Right cardiac atrium (tissue), 5 donors: ENCODE measurements at places on chromosomes 2 and 18. TPM values are rescaled to one million over a fixed set of nuclear protein-coding genes. Genes with fewer than 3 reads are reported as not detected.

DNA sequence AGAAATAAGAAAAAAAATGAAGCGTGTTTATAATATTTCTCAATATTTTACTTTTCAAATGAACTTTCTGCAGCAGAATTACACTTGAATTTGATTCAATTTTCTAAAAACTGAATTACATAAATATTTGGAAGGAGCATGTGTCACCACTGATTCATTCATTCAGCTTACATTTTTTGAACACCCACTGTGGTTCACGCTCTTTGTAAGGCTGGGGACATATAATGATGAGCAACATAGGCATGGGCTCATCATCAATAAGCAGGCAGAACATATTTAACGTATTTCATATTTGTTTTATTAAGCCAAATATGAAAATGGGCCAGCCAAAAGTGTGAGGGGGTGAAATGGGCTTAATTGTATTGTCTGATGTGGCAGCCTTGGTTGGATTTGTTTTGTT is 209.1 kb downstream of the CTNNA2 start:
- DNase-seq, result no peak

- DNase-seq, result peak; percentile 83
Measured at GRCh38 chr2:127094509-127095366, 12.2 kb downstream of the BIN1 start.

- DNase-seq, result peak; percentile 79
Measured at GRCh38 chr18:76405681-76406356, 89.2 kb downstream of the ZNF516 start.

DNA sequence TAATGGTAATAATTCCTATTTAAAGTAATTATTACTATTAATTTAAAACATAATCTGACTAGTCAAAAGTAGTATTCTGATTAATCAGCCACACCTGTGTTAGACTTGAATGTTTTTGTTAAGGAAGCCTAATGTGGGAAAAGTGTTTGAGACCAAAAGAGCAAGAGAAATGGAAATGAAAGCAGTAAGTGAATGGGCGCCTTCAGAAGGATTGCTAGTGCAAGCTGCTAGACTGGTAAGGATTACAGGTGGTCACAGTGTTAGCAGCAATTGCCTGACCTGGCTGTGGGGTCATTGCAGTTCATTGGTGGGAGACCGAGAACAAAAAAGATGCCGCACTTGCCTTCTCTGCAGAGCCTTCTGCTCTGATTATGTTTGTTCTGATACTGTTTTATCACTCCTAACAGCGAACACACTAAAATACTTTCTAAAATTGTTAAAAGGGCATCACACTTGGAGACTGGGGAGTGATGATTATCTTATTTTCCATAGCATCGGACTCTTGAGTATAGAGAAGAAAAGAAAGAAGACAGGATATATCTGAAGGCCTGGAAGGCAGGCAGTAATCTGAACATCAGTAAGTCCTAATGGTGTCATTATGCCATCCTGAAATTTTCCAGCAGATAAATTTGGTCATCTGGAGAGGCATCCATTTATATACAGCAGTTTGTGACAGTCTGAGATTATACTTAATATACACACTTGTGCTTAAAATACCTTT is 5.8 kb downstream of the SOCS6 start:
- no peak for DNase-seq

DNA sequence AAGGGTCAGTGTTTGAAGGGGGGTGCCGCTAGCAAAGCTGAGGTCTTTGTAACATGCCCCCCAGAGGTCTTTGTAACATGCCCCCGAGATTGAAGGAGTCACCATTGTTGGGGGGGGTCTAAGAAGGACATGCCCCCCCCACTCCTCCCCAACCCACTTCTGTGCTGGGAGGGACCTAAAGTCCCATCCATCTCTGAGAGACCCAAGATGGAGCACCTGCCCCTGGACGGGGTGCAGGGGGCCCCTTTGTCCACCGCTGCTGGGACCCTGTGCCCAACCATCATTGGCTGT is 5.9 kb upstream of the ASIC4 start:
- no peak for DNase-seq

GRCh38 chr2:147416099-147416498 is 428.7 kb upstream of the ACVR2A start:
- no peak for DNase-seq

The NPHP1 gene
- polyA plus RNA-seq, result 4.9 TPM

DNA sequence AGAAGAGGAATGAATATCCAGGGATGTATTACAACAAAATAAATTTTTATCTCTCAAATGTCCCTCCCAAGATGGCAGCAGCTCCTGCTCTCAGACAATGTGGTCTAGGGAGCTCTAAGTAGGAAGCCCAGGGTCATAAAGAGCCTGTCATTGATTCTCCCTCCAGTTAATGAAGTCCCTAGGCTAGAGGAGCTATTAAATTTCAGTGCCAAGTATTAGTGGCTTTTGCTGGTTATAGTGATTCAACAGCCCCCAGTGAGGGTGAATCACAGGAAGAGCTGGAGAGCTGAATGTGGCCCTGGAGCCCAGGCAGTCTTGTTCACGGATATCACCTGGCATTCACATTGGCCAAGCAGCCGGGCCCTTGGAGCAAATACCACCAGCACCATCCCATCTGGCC is 109.8 kb upstream of the YPEL5 start:
- DNase-seq, result no peak

The SLC16A14 gene
- polyA plus RNA-seq, result 1.6 TPM

DNA sequence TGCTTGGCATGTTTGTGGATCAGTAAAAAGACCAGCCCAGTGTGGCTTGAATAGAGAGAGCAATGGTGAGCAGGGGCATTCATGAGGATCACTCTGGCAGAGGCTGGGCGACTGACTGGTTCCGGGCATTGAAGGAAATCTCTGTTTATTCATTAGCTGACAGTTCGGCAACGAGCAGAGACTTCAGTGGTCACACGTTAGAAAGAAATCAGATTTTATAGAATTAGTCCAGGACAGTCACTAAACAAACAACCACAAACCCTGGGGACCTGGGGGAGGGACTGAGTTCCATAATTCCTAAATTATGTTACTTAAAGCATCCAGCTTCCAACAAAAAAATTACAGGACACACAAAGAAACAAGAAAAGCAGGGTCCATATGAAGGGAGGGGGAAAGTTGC is 72.5 kb downstream of the NOL10 start:
- no peak for DNase-seq

DNA sequence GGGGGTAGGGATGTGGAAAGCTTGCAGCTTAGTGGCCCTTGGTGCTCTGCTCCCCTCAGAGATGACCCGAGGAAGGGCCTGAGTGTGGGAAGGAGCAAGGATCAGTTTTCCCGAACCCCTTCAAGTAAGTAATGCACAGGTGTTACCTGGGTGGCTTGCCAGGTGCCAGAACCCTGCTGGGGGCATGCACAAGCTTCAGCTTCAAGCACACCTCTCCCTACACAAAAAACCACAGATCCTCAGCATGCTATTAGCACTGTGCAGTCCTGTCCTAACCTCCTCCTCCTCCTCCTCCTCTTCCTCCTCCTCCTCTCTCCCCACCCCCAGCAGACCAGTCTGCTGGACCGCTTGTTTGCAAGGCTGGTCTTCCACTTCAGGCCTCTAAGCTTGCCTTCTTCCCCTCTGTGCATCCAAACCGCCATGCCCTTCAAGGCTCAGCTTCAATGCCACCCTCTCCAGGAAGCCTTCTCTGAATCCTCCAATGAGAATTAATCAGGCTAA is 114.8 kb downstream of the ACAA2 start:
- DNase-seq, result no peak

DNA sequence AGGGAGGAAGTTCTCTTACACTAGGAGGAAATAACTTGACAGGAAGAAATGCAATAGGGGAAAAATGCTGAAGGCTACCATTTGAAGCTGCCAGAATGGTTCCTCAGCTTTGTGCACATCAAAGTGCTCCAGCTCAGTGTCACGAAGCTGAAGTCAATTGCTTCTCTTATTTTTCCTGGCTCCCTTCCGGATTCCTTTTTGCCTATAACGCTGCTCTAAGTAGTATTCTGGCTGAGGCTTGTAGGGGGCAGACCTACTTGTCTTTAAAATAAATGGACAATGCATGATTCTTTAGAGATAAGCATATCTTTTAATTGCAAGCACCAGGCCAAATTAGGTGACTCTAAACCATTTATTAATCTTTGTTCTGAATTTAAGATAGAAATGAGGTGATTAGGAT is 60.3 kb upstream of the SCN1A start:
- DNase-seq, result no peak

- peak; percentile 54 for DNase-seq
Measured at GRCh38 chr2:204860274-204860673, 315.0 kb downstream of the PARD3B start.

The UGT1A3 gene
- polyA plus RNA-seq, result not detected

DNA sequence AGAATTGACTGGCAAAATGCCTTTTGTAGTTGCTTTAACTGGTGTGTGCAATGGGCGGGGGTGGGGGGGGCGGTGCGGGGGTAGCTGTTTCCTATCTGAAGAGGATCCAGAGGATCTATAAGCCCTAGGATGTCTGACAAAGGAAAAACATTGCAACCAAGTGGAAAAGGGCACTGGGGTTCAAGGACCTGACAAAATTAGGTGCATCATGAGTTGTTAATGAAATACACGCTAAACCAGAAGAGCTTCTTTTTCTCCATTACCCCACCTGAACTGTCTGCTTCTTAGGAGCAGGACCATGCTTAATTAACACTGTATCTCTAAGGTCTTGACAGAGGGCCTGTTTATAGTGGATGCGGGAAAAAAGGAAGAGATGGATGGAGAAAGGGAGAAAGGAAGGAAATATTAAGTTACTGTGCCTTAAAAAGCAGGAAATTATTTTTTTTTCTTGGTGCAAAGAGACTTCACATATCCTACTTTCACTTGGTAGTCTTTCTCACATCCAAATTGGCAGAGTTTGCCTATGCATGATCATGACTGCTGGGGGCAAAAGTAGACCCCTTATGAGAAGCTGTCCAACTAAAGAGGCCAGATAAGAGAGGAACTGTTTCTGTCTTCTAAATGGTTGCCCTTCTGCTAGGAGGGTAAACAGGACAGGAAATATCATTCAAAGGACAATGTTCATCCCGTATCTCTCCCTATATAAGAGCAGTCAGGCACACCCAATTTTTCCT is 4.6 kb downstream of the RND3 start:
- no peak for DNase-seq

The SLC19A3 gene
- 3.5 TPM for polyA plus RNA-seq

The ALPP gene
- not detected for polyA plus RNA-seq

DNA sequence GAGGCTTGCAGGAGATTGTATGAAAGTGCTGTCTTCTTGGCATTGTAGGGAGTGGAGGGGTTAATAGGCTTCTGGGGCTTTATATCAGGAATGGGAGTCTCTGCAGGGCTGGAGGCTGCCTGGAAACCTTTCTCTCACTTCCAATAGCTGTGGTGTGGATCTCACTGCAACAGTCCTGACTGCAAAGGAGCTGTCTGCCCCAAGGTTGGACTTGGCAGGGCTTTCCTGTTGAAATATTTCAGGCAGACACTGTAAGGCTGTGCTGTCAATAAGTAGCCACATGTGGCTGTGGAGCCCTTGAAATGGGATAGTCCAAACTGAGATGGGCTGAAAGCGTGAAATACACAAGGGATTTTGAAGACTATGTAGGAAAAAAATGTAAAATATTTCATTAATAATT is 399.1 kb upstream of the SPRED2 start:
- DNase-seq, result no peak

DNA sequence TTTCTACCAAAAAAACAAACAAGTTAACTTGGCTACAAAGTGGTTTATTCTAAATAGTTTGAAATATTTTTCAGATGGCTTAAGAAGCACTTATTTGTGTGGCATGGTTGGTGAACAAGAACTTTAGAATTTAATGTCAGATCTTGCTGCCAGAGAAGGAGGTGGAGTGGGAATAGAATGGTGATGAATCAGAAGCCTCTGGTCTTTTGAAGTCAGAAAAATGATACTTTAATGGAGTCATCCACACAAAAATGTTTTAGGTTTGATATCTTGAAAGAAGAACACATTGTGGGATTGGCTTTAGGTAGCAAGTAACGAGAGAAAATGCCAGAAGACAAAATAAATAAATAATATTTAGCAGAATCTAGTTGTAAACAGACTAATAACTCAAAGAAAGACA is 243.1 kb upstream of the FANCL start:
- DNase-seq, result no peak

DNA sequence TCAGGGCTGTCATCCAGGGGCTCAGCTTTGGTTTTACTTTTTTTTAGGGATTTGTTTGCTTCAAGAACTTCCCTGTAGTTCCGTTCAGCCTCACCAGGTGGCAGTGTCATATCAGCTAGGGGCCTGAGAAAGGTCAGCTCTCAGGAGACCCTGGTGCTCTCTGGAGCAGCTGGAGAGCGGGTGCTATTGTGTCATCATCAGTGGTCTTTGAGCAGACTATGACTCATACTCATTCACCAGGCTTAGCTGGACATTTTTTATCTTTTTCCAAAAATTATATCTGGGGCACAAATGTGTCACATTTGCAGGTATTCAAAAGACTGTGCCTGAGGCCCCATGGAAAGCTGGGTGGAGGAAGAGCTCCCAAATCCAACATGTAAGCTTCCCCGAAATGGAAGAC is 24.4 kb downstream of the ZNF892 start:
- no peak for DNase-seq

DNA sequence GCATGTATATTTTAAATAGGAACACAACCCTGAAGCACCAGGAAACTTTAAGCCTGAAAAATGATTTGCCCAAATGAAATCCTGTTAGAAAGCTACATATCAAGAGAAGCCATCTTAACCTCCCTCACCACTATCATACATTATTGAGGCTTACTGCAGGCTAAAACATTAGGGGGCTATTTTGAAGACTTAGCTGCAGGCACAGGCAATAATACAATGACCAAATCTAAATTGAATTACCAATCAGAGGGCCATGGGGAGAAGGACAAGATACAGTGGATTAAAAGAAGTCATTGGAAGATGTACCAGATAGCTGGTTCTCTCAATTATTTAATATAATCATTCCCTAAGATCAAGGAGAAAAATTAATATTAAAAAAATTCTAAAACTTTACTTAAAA is 73.7 kb downstream of the THADA start:
- no peak for DNase-seq

DNA sequence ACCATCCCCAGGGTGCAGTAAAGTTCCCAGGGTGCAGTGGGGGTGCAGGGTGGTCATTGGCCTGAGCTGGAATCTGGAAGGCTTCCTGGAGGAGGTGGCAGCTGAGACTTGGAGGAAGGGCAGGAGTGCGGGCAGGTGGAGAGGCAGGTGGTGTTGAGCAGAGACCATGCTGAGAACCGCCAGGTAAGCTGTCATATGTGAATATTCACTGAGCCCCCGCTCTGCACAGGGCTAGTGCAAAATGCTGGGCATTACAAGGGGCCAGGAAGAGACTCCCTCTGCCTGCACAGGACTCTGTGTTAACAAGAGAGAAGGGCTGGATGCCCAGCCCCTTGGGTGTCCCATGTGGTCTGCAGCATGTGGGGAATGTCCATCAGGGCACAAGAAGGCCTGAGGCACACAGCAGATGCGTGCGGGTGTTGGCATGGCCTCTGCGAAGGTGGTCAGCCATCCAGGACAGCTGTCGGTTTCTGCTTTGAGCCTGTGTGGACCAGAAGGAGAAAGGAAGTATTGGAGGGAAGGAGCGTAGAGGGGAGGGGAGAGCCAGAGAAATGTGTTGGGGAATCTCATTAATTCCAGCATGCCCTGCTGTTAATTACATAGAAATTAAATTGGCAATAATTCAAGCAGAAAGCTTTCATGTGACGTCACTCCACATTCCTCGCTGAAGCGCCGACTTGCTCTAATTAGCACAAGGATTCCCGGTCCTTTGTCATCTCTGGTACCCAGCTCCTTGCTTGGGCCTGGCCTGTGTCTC is 62.8 kb upstream of the OTOS start:
- DNase-seq, result no peak
